Type B pancreatic cell (in vitro differentiated cells): ENCODE measurements at places on chromosomes 2 and 18.

- DNase-seq = no peak
Measured at GRCh38 chr2:38601463-38602135, 1.1 kb downstream of the HNRNPLL start.

GRCh38 chr2:238848976-238849853 lies 1.3 kb downstream of the TWIST2 start:
- DNase-seq = no peak

GRCh38 chr2:197145471-197146056 lies 165.0 kb downstream of the ANKRD44 start:
- no peak for DNase-seq

DNA sequence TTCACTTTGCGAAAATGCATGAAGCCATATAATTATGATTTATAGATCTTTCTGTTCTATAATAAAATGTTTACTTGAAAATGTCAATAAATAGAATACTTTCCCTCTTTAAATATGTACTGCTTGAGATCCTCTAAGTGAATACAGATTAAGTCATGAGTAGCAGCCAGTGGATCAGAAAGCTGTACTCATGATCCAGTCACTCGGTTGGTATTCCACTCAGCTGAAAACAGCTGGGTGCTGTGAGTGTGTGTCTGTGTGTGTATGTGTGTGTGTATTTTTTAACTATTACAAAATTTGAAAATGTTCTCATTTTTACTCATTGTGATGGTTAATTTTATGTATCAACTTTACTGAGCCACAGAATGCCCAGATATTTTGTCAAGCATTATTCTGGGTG lies 141.6 kb upstream of the CYP26B1 start:
- no peak for DNase-seq

DNA sequence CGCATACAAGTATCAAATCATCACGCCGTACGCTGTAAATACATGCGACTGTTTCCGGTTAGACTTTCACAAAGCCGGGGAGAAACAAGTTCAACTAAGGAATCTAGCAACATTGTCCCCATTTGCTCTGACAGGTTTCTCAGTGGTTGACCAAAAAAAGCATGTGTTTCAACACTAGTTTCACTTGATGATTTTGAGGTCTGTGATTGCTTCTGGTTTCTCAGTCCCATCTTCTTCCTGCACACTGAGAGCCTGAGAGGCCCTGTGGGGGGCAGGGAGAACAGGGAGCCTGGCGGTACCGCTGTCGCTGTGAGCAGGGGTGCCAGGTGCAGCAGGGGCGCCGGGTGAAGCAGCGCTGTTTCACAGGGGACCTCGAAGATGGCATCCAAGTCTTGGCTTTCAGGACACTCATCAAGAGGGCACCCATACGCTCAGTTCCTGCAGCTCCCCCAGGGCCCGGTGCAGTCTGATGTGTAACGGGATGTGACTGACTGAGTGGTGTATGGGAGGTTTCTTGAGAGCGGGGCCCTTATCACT lies 270.9 kb downstream of the TWIST2 start:
- no peak for DNase-seq

DNA sequence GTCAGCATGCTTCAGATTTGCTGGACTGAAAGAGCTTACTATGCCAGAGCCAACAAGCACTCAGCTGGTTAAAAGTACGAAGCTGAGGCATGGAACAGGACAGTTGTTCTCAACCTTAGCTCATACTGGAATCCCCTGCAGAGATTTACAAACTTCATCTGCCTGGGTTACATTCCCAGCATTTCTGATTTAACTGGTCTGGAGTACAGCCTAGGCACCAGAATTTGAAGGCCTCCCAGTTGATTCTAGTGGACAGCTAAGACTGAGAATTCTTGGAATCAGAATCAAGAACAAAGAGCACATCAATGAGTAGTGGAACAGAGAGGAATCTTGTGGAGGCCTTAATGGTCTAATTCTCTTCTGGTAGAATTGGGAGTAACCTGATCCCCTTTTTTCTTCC lies 298.2 kb upstream of the NXPH2 start:
- no peak for DNase-seq

- DNase-seq = no peak
Measured at GRCh38 chr2:176095421-176095820, 2.9 kb downstream of the HOXD13 start.

DNA sequence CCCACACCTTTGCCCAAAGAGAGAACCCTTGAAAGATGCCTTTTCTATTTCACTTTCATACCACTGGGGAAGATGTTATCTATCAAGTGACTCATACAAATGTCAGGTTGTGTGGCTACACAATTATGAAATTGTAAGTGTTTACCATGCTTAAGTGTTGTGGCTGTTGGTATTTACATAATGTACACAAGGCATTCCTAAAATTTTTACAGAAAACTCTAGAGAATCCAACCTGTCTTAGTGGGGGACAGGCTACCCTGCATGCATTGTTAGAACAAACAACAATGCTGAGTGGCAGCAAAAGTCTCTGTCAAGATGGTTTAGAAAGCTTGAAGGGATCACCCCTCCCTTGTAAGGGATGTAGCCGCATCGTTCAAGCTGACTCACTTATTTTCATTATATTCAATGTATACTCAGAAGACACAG lies 5.5 kb upstream of the MGAT4A start:
- DNase-seq = no peak

DNA sequence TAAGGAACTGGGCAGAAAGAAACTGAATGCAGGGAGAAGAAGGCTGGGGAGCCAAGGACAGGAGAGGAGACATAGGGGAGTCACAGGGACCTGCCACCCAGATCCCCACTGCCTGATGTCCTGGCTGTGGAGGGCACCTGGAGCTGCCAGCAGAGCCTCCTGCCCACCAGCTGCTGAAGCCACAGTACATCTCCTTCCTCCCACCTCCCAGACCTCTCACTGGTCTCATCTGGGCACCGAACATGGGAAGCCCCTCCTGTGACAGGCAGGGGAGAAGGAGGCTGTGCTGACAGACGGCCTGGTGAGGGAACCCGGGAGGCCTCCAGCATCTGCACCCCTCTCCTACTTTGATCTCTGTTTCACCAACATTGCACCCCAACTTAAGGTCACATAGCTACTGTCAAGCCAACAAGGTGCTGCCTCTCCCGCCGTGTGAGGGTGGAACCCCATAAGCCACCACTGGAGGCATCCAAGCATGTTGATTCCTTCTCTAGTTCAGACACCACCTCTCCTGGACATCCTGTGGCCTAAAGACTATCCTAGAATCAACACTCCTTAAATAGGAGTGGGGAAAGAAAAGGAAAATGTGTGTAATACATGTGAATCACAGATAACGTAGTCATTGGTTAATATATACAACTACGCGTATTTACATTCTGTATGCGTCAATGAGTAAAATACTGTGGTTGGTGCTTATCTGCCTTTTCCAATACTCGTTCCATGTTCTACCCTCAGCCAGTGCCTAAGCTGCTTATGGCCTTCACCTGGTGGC lies 3.5 kb upstream of the RNPEPL1 start:
- peak; percentile 47 for DNase-seq

GRCh38 chr2:10977003-10977402 lies 65.3 kb downstream of the KCNF1 start:
- DNase-seq = no peak

DNA sequence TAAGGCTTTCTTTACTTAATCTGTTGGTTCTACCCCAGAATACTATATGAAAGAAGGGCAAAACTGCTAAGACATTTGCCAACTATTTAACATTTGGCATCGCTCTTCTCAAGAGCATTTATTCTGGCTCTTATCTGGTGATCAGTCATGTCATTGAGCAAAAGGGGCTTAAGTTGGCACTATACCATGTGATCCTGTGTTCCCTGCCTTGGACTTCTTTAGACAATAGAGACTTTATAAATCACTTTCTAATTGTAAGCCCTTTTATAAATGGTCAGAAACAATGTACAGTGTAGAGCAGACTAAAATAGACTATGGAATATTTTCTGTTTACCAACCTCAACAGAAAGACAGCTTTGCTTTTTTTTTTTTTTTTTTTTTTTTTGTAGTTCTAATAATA lies 52.1 kb downstream of the GTF3C3 start:
- no peak for DNase-seq

GRCh38 chr18:12774982-12775381 lies 72.1 kb downstream of the PSMG2 start:
- peak; percentile 37 for DNase-seq

GRCh38 chr2:199440118-199440517 lies 17.6 kb downstream of the SATB2 start:
- DNase-seq = no peak

GRCh38 chr2:70557171-70557838 lies 3.7 kb upstream of the TGFA start:
- DNase-seq = no peak

DNA sequence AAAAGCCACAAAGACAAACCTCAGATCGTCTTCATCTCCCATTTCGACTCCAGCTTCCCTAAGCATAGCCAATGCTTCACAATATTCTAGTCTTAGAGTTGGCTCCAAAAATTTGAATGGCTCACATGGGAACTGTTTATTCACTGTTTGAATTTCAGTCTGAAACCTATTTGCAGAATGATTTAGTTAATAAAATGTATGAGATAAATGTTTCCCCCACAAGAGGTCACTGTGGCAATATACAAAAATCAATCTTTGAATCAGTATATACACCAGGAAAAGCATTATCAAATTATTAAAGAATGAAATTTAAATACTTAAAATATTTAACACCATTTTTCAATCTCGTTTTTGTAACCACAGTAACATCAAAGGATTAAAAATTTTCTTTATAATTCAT lies 40.0 kb upstream of the MCM6 start:
- DNase-seq = no peak

DNA sequence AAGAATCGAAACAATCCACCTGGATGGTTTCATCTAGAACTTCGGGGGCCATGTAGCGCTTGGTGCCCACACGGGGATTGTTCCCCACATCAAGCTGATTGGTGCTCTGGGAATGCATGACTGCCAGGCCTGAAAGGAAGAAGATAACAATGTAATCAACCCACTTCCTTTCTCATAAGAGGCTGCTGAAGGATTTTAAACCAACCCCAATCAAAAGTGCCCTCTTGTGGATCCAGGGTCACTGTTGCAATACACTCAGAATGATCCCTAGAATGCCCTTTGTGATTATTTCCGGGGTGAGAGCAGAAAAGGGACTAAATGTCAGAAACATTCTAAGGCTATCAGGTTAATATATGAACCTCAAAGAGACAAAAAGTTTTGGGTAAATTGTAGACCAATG lies 115.2 kb downstream of the ACVR1 start:
- no peak for DNase-seq

DNA sequence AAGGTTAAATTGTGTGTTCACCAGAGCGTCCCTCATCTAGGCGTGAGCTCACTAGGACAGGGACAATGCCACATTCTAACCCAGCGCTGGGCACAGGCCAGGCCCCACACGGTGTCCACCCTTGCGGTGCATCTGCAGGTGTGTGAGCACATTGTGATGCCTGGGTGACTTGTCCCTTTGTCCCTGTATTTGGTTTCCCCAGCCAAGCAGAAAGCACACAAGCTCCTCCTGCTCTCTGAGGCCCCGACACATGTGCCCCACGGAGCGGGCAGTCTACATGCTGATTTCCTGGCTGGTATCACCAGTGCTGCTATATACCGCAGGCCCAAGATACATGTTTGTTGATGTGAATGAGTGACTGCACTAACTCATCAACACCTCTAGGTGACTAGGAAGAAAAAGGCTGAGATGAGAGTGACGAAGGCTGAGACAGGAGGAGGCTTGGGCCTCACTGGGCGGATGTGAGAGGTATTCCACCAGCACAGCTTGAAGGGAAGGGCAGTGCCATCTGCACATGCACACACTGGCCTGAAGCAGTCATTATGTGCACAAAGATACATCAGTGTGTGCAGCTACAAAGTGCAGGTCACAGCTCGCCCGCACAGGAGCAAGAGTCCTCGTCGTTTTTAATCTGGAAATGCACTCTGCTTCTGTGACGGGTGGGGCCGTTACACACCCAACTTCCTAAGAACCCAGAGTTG lies 205.9 kb downstream of the EIPR1 start:
- DNase-seq = no peak

DNA sequence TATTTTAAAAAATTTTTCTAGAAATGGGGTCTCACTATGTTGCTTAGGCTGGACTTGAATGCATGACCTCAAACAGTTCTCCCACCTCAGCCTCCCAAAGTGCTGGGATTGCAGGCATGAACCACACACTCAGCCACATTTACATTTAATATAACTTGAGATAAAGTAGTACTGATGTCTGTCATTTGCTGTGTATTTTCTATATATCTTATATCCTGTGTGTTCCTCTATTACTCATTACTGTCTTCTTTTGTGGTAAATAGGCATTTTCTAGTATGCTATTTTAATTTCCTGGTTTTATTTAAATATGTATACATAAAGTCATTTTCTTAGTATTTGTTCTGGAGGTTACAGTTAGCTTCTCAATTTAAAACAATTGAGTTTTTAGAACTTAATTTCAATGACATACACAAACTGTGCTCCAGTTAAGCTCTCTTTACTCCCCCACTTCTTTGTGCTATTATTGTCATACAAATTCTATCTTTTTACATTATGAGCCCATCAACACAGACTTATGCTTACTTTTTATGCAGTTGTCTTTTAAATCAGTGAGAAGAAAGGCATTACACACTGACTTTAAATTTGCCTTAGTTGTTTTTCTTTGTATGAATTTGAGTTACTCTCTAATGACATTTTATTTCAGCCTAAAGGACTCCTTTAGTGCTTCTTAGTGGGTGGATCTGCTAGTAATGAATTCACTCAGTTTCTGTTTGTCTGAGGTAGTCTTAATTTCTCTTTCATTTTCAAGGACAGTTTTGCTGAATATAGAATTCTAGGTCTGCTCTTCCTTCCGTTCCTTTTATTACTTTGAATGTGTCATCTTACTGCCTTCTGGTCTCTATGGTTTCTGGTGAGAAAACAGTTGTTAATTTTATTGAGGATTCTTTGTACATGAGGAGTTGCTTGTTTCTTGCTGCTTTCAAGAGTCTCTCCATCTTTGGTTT lies 6.2 kb upstream of the INPP4A start:
- DNase-seq = no peak
